ENCODE measurements at places on chromosomes 11 and 22.

DNA sequence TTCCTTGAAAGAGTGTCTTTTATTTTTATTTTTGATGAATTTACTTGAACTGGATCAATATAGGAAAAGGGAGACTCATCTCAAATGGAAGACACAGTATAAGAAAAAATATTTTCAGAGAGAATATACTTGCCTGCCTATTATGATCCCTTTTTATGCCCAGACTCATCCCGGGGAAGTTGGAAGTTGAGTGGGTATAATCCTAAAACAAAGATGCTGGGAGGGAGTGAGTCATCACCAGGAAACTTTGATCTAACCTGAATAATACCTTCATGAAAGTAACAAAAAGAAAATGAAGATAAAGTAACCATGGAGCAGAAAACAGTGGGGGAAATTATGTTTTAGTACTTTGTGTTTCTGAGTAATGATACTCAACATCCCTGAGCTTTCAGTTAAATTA is 1514.0 kb downstream of the FAM181B start:
- no peak for DNase-seq

DNA sequence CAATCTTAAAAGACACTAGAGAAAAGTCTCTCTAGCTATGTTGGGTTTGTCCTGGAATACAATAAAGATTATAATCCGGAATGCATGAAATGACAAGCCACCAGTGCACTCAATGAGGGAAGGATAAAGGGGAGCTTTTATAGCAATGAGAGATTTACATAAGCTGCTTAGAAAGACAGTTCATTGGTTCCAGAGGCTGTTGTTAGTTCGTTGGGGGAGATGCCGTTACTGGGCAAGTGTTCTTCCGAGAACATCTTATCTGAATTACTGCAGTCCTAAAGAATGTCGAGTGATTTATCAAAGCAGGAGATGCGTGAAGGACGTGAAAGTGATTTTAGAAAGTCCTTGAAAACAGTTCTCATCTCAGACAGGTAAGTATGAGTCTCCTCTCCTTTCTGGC is 33.6 kb downstream of the SYN3 start:
- DNase-seq = no peak

DNA sequence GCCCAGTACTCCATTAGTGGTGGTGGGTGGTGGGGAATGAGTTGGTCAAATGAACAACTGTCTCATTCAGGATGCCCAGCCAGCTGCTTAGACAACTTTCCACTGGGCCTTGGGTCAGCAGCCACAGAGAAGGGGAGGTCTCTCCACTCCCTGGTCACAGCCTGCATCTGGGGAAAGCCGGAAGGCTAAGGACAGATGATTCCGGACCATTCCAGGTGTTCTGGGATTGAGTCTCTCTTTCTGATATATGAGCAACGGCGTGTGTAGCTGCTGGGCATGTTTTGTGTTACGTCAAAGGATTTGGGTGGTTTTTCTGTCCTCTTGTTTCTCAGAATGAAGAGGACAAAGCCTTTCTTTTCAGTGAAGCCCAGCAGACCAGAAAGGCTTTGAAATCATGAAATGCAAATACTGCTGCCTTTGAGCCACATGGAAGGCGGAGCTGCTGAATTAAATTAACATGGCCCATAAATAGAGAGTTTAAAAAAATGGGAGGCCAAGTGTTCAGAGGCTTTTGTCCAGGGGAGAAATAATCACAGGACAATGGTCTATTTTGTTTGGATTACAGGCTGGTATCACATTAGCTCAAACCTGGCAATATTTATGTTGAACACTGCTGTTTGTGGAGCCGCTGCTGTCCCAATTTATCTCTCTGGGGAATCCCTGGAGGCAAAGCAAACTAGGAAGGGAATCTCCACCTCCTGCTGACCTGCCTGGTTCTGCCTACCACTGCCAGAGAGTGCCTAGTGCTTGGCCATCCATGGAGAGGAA is 234.4 kb upstream of the E2F8 start:
- no peak for DNase-seq

DNA sequence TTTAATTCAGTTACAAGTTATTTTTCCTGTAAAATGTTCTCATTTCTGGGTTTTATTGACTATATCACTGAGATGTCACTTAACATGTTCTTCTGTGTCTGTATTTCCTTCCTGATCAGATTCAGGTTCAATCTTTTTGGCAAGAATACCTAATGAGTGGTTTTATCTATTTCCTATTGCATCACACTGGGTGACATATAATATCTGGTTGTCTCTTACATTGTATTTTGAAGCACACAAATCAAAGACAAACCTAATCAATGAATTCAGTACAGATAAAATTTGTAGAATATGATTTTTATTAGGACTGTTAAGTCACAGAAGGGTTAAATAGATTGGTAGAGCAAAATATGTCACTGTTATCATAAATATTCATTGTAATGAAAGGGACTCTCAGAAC is 60.4 kb downstream of the BCL2L13 start:
- no peak for DNase-seq

GRCh38 chr11:30377347-30377746 is 54.4 kb downstream of the ARL14EP start:
- DNase-seq = no peak

DNA sequence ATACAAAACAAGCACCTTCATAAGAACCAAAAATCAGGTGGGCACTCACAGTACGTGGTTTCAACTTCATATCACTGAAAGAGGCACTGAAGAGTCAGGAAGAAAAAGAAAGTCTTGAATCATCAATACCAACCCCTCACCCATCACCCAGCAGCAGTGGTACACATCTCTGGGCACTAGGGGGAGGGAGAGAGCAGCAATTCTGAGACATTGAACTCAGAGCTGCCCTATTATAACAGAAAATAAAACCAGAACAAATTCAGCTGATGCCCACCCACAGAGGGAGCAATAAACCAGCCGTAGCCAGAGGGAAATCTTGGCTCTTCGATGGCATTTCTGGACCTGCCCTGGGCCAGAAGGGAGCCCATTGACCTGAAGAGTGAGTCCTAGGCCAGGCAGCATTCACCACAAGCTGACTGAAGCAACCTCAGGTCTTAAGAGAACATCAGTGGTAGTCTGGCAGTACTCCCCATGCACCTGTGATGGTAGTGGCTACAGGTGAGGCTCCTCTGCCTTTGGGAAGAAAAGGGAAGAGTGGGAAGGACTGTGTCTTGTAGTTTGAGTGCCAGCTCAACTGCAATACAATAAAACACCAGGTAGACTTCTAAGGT is 42.2 kb upstream of the FAM181B start:
- DNase-seq = no peak

DNA sequence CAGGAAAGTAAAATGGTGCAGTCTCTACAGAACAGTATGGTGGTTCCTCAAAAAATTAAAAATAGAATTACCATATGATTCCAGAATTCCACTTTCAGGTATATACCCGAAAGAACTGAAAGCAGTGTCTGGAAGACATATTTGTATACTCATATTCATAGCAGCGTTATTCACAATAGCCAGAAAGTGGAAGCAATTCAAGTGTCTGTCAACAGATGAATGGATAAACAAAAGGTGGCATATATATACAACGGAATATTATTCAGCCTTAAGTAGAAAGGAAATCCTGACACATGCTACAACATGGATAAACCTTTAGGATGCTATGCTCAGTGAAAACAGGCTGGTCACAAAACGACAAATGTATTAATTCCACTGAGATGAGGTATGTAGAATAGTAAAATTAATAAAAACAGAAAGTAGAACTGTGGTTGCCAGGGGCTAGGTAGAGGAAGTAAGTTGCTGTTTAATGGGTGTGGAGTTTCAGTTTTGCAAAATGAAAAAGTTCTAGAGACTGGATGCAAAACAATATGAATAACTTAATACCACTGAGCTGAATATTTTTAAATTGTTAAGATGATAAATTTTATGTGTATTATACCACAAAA is 14.5 kb downstream of the SAA1 start:
- DNase-seq = no peak

GRCh38 chr22:49753961-49754695 is 73.5 kb downstream of the BRD1 start:
- no peak for DNase-seq

Measured in effector CD4-positive, alpha-beta T cell (primary cell).